DMS79 (cell line): ENCODE measurements at places on chromosomes 3 and 15.
A peak's percentile ranks its signal among the peaks of the same experiment; 100 is the strongest.

GRCh38 chr3:126102530-126102951, 18.6 kb upstream of the SLC41A3 start:
- no peak for DNase-seq

- no peak for DNase-seq
Measured at GRCh38 chr15:49062900-49063299, 16.7 kb upstream of the SECISBP2L start.

- DNase-seq, result peak; percentile 57
Measured at GRCh38 chr3:191328962-191329653, at the start of gene CCDC50. TSS of gene CCDC50 (plus strand) at chr3:191329394. CDS start at chr3:191329675, 281 bp downstream.

DNA sequence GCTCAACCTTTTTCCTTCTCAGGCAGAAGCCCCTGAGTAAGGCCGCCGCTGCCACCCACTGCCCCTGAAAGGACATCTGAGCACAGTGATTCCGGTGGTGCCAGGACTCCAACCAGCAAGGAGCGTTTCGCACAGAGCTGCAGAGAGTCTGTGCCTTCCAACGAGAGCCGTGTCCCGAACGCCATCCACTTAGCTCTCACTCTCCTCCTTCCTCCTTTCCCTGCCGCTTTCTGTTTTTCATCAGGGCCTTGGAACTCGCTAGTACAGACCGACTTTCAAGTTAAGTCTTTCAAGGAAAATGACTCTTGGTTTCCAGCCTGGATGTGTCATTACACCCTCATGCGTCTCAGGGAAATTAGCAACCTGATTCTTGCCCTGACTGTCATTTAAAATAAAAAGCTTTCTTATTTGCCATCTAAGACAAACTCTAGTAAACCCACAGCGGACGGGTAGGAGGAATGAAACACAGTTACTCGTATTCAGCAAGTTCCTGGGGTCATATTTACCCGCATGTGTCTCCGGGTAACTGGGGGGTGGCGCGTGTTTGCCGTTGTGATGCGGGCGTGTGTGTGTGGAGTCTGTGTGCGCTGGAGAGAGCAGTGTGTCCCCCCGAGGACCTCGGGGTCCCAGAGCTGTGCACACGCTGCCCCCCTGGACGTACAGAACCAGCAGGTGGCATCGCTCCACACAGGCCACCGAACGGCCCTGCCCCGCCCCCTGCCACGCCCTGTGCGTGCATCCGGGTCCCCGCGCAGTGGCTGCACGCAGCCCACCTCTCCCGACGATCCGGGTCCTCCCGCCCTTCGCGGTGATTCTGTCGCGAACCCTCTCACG, 30.4 kb upstream of the ALDH1A3 start:
- peak; percentile 47 for DNase-seq

DNA sequence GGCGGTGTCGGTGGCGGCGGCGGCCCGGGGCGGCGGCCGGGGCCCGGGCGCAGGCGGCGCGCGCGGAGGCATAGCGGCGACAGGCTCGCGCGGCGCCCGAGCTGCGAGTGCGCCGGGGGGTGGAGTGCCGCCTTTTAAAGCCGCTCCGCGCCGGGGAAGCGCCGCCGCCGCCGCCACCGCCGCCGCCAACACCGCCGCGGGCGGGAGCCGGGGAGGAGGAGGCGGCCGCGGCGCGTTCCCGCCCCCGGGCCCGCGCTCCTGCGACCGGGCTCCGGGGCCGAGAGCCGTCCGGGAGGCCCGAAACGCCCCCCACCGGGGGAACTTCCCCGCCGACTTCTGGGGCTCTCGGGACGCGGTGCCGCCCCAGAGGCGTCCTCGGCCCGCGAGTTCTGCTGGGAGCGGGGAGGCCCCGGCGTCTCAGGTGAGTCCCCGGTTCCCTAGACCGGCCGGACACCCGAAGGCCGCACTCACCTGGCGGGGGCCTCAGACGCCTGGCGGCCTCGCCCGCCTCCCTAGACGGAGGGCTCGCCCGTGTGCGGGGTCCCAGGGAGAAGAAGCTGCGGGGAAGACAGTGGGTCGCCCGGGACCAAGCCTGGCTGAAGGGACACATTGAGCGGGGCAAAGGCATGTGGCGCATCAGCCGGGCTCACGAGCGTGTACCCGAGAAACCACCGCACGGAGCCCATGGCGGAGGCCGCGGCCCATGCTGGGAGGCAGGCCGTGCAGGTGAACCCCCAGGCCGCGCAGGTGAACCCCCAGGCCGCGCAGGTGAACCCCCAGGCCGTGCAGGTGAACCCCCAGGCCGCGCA, at the start of gene PCSK6:
TSS of gene PCSK6 (minus strand) at position 109 of the 809 bp plus-strand sequence. CDS start at position 72, 37 bp downstream.
- DNase-seq, result no peak
